ENCODE measurements at places on chromosomes 1 and 21.

DNA sequence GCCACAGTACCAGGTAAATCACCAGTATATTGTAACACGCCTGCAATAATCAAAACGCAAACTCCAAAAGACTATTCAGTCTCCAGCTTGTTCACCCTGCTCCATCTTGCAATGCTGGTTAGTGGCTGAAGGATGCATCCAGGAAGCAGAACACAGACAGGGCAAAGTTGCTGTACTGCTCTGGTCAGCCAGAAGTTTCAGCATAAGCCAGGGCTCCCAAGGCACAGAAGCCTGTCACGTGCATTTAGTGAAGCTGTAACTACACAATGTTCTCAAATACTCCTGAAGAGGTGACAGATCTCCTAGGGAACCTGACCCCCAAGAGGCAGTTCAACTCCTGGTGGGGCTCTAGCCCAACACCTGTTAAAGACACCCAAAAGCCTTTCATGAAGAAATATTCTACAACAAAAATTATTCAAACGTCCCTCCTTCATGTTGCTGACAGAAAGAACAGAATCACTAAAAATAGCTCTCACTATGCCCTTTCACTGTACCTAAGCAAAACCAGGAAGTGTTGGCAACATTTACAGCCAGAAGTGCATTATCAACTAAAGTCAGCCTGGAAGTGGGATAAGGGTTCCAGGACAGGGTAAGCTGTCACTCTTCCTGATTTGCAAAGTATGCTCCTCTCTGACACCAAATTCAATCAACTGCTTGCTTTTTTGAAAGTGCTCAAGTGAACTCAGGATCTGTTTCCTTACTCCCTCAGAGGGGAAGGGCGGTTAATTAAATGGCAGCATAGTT lies 52.1 kb downstream of the SLC35D1 start:
- no peak for DNase-seq
- peaks cover 2% of the 10 kb centered on the region for H3K4me1 ChIP-seq
- H3K27me3 ChIP-seq, result no peaks in the 10 kb centered on the region
- no peak overlapping the region for H3K4me3 ChIP-seq

GRCh38 chr1:116476321-116476720 lies 94.5 kb downstream of the CD58 start:
- no peak overlapping the region for H3K4me3 ChIP-seq
- no peaks in the 10 kb centered on the region for H3K27me3 ChIP-seq
- H3K36me3 ChIP-seq, result no peaks in the 10 kb centered on the region
- peak overlapping the region; percentile 95 for H3K27ac ChIP-seq
- DNase-seq, result no peak
- H3K4me1 ChIP-seq, result peaks cover 44% of the 10 kb centered on the region

DNA sequence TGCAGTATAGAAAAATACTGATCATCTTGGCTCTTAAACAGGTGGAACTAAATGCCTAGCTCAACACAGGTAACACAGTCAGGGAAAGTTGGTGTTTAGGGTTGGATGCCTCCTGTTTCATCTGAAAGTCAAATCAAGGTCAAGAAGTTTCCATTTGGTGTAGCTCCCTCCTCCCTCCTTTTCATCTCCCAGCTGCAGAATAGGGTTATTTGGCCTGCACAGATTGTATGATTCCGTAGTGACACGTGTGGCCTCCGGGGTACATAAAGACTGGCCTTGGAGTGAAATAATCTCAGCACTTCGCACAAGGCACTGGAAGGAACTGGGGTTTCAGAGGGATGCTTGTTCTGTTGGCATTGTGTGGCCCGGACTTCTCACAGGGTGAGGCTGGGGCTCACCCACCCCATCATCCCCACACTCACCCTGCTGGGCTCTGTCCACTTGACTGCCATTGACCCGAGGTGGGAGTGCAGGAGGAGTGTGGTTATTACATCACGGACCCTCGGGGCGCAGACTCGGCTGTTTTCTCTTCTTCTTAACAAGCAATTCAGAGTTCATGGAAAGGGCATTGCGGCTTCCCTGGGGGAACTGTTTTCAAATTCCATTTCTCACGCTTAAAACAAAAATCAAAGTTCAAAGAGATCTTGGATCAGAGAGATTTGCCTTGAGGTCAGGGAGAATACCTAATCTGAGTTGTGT lies 18.4 kb downstream of the IGSF5 start:
- H3K4me3 ChIP-seq, result no peak overlapping the region
- DNase-seq, result no peak
- no peaks in the 10 kb centered on the region for H3K27me3 ChIP-seq

GRCh38 chr1:172717722-172718465 lies 59.0 kb downstream of the FASLG start:
- H3K4me1 ChIP-seq, result peaks cover 1% of the 10 kb centered on the region
- no peak for DNase-seq
- no peak overlapping the region for H3K27ac ChIP-seq

DNA sequence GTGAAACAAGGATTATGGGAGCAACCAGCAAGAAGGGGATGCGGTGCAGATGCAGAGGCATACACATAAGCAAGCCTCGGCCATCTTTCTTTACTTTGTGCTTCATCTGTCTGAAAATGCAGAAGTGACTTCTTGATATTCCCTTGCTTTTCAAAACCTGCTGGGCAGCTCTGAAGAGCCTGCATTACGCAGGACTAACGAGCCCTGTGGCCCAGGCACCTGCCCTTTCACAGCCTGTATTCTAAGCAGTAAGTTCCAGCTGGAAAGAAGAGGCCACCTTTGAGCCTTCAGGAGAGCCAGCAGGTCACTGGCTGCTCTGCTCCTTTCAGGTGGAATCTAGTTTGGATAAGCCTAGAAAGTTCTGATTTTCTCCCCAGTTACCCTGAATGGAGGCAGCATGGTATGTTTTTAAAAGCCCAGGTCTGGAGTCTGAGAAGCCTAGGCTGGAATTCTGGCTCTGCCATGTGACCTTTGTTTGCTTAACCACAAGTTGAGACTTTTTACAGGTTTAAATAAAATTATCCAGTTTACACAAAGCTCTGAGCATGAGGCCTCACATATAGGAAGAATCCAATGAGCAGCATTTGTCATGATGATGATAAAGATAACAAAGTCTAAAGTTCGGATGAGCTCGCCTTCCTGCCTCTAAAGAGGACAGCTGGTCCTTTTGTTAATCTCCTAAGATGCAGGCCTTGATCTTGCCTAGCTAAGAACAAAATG lies 122.9 kb downstream of the UBR4 start:
- no peak overlapping the region for H3K4me3 ChIP-seq
- peak overlapping the region; percentile 35 for H3K27ac ChIP-seq
- no peaks in the 10 kb centered on the region for H3K27me3 ChIP-seq
- peaks cover 2% of the 10 kb centered on the region for H3K4me1 ChIP-seq
- H3K36me3 ChIP-seq, result peaks cover 34% of the 10 kb centered on the region
- no peak for DNase-seq

All from progenitor cell of endocrine pancreas (in vitro differentiated cells).